ENCODE measurements at places on chromosomes 6 and 20.

DNA sequence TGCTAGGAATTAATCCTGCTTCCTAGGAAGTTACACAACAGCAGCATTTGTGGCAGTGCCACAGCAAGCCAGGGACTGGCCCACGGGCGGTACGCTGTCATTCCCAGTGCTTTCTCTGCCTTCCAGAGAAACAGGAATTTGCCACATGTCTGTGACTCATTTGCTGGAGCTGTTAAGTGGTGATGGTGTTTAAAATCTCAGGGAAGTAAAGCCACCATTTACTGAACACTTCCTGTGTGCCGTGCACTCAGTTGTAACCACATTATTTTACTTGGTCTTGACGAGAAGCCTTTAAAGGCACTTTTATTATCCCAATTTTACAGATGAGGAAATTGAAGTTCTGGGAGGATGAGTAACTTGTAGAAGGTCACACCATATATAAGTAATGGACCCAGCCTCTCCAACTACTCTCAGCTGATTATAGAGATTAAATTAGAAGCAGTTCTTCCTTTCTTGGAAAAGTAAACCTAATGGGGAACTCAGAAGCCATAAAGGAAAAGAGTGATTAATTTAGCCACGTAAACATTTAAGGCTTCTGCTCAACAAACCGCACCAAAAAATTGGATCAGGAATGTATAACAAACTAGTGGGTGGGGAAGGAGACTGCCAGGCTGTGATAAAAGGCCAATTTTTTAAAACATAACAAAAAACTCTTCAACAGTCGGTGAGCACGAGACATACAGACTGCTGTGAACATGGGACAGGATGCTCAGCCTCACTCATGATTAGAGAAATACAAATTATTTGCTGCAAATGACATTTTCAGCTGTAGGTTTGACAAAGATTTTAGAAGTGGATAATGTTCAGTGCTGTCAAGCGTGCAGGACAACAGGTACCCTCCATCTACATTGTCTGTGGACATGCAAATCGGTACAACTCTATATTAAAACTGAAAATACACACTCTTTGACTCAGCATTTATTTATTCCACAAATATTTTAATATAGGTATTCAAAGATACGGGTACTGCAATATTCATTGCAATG is 311.2 kb downstream of the NRN1 start:
- no peak for DNase-seq

GRCh38 chr20:61499859-61500554 is 247.9 kb downstream of the CDH4 start:
- no peak for DNase-seq

DNA sequence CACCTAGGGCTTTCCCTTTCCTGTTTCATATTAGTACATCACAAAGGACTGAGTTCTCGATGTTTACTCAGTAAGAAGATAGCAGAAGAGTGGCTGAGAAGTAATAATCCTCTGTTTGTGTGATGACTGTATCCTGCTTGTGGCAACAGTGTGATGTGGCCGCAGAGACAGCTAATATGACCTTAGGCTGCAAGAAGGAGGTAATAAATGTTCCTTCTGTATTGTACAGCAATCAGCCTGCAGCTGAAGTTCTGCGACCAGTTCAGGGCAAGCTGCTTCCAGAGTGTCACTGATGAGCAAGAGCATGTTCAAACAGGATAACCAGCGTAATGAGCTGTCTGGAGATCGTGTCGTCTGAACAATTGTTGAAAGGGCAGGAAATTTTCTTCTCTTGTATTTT is 70.9 kb downstream of the OPN5 start:
- DNase-seq, result no peak

DNA sequence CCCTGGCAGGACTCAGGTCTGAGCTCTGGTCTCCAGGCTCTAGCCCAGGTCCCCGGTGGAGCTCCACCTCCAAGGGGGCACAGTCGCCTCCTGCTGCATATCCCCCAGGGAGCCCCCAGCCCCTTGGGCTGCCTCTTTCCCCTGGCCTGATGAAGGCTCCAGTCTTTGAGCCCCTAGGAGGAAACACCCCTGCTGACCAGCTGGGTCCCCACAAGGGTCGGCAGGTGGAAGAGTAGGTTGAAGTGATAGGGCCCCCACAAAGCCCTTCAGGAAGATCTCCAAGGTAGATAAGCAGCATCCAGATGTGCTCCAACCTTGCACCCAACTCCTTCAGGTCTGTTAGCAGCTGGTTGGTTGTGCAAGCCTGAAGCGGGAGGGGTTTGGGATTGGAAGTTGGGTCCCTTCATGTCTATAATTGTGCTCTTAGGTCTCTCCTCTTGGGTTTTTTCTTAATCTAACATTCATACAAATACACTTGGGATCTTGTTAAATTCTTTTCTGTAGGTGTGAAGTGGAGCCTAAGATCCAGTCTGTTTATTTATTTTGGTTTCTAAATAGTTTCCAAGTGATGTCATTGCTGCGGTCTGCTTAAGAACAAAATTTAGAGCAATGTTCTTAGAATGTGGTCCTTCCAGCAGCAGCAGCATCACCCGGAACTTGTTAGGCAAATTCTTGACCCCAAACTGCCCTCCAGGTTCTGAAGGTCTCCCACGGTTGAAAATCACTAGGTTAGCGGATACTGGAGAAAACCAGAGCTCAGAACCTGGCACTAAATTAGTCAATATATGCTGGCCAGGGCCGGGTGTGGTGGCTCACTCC is 5.1 kb downstream of the UBE2C start:
- DNase-seq, result no peak

- no peak for DNase-seq
Measured at GRCh38 chr6:140537834-140538705, 1163.6 kb upstream of the CITED2 start.

- no peak for DNase-seq
Measured at GRCh38 chr6:13357551-13358075, 29.3 kb upstream of the TBC1D7 start.

All from activated CD8-positive, alpha-beta memory T cell treated with anti-CD3 and anti-CD28 coated beads for 1 hour (primary cell).